Stimulated activated naive CD8-positive, alpha-beta T cell treated with anti-CD3 and anti-CD28 coated beads, Interleukin-15, Interleukin-2, amounts not matched to agents 100 U/mL and 50 U/mL, for 24 hours (primary cell): ENCODE measurements at places on chromosomes 11 and 22.

GRCh38 chr11:48034926-48035871, 54.8 kb downstream of the PTPRJ start:
- no peak for DNase-seq

DNA sequence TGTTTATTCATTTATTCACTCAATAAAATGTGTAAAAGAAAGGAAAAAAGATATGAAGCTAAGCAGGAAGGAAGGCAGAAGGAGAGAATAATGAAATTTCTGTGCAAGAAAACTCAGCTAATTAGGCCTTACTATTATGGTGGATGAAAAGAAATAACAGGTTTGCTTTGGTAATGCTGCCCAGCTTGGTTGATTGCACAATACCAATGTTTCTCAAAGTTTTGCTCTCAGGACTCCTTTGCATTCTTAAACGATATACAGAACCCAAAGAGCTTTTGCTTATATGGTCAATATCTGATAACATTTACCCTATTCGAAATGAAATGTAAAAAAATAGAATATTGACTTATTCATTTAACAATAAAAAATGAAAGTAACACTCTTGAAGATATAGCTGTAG, 7.3 kb upstream of the CTSC start:
- no peak for DNase-seq

DNA sequence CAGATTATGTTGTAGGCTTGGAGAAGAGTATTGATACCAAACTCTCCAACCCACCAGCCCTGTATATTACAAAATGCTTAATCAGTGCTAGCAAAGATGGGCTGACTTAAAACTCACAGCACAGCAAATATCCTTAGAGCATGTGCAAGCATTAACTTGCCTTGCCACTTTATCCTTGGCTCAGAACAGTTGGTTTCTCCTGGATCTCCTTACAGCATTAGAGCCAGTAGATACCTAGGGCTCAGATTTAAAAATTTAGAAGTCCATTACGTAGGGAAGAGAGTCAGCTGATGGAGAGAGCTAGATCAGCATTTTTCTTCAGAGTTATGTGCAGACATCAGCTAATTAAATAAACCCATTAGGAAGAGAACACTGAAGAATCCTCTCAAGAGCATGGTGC, 198.5 kb upstream of the ZBED5 start:
- no peak for DNase-seq

DNA sequence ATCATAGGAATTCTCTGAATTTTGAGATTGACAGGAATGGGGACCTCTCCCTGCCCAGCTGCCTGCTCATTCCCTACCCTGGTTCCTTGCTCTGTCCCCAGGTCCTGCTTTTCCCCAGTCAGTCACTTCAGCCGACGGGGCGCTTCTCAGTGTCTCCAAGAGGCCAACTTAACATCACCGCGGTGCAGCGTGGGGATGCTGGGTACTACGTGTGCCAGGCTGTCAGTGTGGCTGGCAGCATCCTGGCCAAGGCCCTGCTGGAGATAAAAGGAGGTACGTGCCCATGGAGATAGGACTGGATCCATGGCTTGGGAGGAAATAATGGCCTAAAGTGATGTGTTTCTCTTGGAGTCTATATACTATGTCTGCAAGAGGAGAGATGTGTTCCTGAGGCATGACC, 7.0 kb downstream of the ROBO3 start:
- no peak for DNase-seq

DNA sequence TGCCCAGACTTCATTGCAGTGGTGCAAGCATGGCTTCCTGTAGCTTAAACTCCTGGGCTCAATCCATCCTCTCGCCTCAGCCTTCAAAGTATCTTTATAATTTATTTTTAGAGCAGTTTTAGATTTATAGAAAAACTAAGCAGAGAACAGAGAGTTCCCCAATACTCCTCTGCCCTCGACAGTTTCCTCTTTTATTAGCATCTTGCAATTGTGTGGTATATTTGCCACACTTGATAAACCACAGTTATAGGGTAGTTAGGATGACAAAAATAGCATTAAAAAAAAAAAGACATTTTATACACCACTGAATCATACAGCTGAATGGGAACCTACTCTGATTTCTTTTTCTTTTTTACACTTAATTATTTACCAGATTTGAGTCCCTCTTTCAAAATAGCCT, 31.2 kb downstream of the MS4A2 start:
- DNase-seq: no peak

DNA sequence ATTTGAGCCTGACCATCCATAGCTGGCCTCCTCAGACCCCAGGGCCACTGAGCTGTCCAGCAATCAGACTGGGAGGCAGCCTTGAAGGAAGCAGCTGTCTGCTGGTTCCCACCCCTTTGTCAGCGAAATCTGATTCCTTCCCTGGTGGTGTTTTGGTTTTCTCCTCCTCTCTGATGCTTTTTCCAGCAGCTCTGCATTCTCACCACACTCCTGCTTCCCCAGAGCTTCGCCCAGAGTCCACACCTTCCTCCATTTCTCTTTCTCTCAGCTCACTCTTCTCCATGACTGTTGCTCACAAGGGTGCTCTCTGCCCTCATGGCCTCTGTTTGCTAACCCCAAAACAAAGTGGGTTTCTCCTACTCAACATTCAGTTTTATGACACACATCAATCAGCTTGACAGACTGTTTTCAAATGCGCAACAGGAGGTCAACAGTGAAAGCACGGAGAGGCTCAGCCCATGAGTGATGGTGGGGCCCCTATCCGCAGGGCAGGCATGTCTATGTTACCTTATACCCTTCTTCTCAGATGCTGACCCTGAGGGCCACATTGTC, 130.6 kb upstream of the MTNR1B start:
- no peak for DNase-seq

DNA sequence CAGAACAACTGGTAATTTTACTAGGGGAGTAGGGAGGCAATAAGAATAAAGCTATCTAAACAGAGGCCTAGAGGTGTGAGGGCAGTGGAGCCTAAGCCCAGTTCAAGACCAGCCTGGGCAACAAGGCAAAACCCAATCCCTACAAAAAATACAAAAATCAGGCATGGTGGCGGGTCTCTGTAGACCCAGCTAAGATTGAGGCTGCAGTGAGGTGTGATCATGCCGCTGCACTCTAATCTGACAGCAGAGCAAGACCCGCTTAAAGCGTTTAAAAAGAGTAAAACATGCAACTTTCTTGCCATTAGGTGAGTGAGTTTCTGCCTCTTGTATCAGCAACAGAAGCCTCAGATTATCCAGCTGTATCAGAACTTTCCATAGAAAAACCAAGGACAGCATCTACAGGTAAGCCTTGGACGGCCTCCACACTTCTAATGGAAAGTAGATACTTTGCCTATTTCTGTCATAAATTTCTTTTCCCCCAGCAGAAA, 12.1 kb downstream of the TAF1D start:
- DNase-seq: peak; percentile 12

- no peak for DNase-seq
Observed at GRCh38 chr11:110472858-110473257, 43.1 kb downstream of the FDX1 start.

- DNase-seq: no peak
Observed at GRCh38 chr11:95268391-95268790, 37.4 kb upstream of the SESN3 start.

DNA sequence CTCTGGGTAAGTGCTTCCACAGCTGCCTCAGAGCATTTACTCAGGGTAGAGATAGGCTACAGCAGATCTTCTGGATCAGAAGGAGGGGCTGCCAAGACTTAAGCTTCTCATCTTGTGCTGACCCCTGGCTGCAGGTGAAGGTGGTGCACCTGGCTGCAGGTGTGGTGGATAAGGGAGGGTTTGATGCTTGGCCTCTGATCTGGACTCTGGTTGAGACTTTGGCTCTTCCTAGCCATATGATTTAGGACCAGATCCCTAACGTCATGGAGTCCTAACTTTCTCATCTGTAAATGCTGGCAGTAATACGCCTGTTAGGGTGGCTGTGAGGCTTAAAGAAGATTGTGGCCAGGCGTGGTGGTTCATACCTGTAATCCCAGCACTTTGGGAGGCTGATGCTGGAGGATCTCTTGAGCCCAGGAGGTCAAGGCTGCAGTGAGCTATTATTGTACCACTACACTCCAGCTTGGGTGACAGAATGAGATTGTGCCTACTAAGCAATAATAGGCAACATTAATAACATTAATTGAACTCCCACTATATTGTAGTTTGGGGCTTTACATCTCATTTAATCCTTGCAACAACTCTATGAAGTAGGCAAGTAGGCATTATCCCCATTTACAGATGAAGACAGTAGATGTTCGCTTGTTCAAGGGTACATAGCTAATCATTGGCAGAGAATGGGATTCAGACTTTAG, 10.7 kb downstream of the DTX4 start:
- DNase-seq: no peak

- DNase-seq: no peak
Observed at GRCh38 chr22:36423461-36424404, 36.0 kb upstream of the MYH9 start.

DNA sequence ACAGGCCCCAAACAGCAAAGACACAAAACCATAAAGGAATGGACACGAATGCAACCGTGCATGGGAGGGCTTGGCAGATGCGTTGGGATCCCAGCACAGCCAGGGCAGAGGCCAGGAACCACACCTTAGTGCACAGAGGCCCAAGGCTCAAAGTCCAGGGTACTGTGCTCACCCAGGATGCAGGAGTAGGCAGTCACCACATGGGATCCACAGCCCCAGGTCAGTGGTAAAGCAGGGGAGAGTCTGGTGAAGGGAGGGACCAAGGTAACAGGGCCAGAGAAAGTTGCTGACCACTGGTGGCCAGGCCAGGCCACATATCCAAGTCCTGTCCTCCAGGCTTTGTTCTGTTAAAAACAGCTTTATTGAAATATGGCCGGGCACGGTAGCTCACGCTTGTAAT, 6.5 kb upstream of the CERK start:
- no peak for DNase-seq

- no peak for DNase-seq
Observed at GRCh38 chr11:7523416-7524210, 9.8 kb downstream of the PPFIBP2 start.

GRCh38 chr11:45917286-45917622, 423 bp downstream of the PEX16 start:
- no peak for DNase-seq

DNA sequence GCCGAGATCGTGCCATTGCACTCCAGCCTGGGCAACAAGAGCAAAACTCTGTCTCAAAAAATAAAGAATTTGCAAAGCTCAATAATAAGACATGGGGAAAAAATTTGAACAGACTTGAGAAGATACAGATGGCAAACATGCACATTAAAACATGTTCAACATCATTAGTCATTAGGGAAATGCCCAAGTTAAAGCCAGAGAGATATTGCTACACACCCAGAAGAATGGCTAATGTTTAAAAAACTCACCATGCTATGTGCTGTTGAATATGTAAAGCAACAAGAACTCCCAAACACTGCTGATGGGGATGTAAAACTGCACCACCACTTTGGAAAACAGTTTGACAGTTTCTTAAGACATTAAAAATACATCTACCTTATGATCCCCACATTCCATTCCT, 12.6 kb downstream of the LRRC75B start:
- DNase-seq: no peak

DNA sequence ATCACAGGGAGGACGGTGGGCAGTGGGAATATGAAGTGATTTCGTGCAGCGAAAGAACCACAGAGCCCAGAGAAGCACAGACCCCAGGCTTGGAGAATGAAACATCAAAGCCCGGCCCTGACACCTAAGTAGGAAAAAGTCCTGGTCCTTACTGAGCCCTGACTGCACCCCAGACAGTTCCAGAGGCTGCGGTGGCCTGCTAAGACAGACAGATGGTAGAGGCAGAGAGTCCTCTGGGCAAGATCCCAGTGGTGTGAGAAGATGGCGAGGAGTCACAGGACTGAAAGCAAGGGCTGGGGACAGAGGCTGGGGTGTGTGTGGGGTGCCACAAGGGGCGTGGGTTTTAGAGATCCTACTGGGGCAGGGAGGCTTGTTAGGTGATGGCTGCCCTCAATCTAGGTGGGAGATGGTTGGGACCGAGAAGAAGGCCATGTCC, 3.7 kb downstream of the CBX6 start:
- no peak for DNase-seq

GRCh38 chr22:30861131-30861530, 107.4 kb downstream of the MORC2 start:
- DNase-seq: no peak

DNA sequence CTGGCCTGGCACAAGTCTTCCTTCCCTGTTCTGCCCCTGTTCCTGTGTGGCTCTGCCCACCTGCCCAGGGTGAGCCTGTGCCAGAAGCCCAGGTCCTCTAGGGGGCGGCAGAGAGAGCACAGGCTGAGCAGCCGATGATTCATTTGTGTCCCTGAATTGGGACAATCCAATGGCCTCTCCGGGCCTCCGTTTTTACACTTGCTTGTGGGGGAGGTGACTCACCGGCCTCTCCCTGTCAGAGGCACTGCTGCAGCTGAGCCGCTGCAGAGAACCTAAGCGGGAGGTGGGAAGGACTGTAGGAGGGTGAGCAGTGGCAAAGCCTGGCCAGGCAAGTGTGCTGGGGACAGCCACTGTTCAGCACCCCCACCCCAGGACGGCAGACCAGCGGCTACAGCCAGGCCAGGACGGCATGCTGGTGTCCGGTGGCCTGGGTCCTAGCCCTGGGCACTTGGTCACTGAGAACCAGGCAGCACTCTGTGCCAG, 65.2 kb upstream of the LMO1 start:
- peak; percentile 87 for DNase-seq

GRCh38 chr11:34490304-34490703, 23.3 kb downstream of the ELF5 start:
- no peak for DNase-seq

DNA sequence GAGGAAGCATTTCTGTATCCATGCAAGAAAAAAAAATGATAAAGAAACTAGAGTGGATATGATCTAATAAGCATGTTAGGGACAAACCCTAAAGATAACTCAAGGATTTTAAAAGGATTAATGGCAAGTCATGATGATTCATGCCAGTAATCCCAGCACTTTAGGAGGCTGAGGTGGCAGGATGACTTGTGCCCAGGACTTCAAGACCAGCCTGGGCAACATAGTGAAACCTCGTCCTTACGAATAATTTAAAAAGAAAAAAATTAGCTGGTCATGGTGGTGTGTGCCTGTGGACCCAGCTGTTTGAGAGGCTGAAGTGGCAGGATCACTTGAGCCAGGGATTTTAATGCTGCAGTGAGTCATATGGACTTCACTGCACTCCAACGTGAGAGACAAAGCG, 145.5 kb upstream of the BLID start:
- no peak for DNase-seq

DNA sequence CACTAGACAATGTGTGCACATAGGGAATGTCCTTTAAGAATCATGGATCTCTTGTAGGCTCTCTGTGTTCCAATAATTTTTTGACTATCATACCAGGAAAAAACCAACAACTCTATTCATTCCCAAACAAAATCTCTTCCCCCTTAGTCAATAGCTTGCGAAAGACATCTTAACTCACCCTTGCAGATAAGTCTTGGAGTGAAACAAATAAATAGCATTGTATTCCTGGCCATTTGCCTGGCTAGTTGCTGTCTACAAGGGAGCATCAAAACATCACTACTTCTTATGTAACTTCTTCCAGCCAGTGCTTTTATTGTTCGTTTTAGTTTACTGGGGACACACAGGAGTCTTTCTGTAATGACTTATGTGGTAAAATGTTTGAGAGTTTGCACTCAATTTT, 29.4 kb downstream of the SCN3B start:
- DNase-seq: no peak

- DNase-seq: no peak
Observed at GRCh38 chr11:2750682-2751522, 51.1 kb upstream of the KCNQ1OT1 start.
